Hepatocyte (in vitro differentiated cells): ENCODE measurements at places on chromosomes 16 and 17. TPM values are rescaled to one million over a fixed set of nuclear protein-coding genes. Genes with fewer than 3 reads are reported as not detected.

Gene ZNF597
- 3.5 and 4.0 TPM in 2 replicates for total RNA-seq

GRCh38 chr16:58487566-58488351 lies 12.2 kb upstream of the NDRG4 start:
- H3K4me3 ChIP-seq: no peak overlapping the region
- H3K27me3 ChIP-seq: no peaks in the 10 kb centered on the region
- peak; percentile 94 for DNase-seq
- no peak overlapping the region for H3K27ac ChIP-seq
- no peaks in the 10 kb centered on the region for H3K4me1 ChIP-seq

Gene BRICD5
- 3.3 and 9.9 TPM in 2 replicates for total RNA-seq

DNA sequence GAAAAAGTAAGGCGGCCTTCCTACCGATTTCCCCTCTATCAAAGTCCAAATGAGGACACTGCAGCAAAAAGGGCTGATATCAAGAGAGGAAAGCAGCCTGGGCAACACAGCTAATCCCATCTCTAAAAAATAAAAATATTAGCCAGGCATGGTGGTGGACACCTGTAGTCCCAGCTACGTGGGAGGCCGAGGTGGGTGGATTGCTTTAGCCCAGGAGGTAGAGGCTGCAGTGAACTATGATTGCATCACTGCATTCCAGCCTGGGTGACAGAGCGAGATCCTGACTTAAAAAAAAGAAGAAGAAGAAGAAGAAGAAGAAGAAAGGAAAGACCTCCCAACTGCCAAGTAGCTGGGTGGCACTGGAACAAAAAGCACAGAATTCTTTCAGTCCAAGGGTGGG lies 14.4 kb downstream of the CACNB1 start:
- no peaks in the 10 kb centered on the region for H3K36me3 ChIP-seq
- no peaks in the 10 kb centered on the region for H3K27me3 ChIP-seq

Gene TBC1D3L
- 10.7 and 12.8 TPM in 2 replicates for total RNA-seq

Gene SHISA6
- 0.56 and 0.80 TPM in 2 replicates for total RNA-seq

Gene TMEM219
- 106 and 119 TPM in 2 replicates for total RNA-seq

GRCh38 chr17:6596941-6597340 lies 40.6 kb upstream of the PITPNM3 start:
- H3K4me3 ChIP-seq: no peak overlapping the region
- H3K27me3 ChIP-seq: no peaks in the 10 kb centered on the region
- DNase-seq: no peak
- peaks cover 7% of the 10 kb centered on the region for H3K4me1 ChIP-seq

DNA sequence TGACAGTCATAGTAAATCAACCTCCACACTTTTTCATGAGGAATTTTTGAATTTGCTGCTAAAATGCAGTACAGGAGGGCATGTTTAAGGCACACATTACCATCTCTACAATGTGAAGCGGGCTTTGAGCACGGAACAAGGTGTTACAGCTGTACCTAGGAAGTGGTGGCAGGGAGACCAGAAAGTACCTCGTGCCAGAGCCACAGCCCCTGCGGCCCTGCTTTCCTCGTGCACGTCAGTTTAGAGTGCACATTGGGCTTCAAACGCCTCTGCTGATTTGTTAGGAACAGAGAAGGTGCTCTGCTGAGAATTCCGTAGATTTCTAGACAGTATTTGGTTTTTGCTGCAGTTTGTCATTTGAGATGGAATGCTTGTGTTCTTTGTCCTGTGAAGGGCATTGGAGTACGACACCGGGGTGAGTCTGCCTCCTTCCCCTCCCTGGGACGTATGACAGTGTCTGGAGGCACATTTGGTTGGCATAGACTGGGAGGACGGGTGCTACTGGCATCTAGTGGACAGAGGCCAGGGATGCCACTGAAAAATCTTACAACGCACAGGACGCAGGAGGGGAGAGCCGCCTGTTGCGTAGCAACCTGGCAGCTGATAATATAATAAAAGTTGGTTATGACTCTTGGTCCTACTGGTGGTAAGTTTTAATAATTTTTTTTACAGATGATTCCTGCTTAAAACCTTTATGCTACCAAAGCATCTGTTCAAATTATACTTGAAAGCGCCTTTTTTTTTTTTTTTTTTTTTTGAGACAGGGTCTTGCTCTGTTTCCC lies 9.1 kb downstream of the FOXK2 start:
- H3K36me3 ChIP-seq: no peaks in the 10 kb centered on the region
- peak overlapping the region; percentile 6 for H3K27ac ChIP-seq
- peak; percentile 42 for DNase-seq

GRCh38 chr16:84975066-84975465 lies 36.3 kb downstream of the ZDHHC7 start:
- no peak for DNase-seq
- no peak overlapping the region for H3K27ac ChIP-seq
- no peaks in the 10 kb centered on the region for H3K27me3 ChIP-seq

DNA sequence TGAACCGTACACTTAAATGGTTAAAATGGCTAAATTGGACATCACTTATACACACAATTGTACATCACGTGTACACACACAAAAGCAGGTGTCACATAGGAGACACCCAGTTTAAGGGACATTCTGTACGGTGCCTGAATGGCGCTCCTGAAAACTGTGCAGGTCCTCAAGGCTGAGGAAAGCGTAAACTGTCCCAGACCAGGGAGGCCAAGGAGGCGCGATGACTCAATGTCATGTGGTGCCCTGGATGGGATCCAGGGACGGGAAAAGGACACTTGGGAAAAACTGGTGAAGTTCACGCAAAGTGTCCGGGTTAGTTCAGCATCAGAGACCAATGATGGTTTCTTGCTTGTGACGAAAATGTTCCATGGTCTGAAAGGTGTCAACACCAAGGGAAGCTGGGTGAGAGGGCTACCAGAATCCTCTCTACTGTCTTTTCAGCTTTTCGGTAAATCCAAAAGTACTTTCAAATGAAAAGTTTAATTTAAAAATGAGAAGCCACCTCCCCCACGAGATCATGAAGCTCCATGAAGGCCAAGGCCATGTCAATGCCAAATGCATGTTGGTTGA lies 112.2 kb downstream of the CMIP start:
- no peak overlapping the region for H3K4me3 ChIP-seq
- H3K36me3 ChIP-seq: no peaks in the 10 kb centered on the region
- no peak overlapping the region for H3K27ac ChIP-seq

GRCh38 chr17:42038221-42038973 lies 12.0 kb downstream of the C17orf113 start:
- no peaks in the 10 kb centered on the region for H3K36me3 ChIP-seq
- no peaks in the 10 kb centered on the region for H3K4me1 ChIP-seq
- H3K27ac ChIP-seq: no peak overlapping the region
- no peak overlapping the region for H3K4me3 ChIP-seq
- no peak for DNase-seq
- no peaks in the 10 kb centered on the region for H3K27me3 ChIP-seq

Gene P2RX1
- total RNA-seq: 0.20 and 0.50 TPM in 2 replicates

DNA sequence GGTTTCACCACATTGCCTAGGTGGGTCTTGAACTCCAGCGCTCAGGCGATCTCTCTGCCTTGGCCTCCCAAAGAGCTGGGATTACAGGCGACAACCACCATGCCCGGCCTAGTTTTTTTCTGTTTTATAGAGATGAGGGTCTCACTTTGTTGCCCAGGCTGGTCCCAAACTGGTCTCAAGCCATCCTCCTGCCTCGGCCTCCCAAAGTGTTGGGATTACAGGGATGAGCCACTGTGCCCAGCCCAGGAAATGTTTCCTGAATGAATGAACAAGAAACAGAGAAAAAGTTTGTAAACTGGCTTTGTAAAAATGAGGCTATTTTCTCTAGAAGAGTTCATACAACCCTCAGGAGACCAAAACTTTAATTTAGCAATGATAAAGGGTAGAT lies 68.0 kb downstream of the WWP2 start:
- DNase-seq: no peak
- H3K4me1 ChIP-seq: peaks cover 39% of the 10 kb centered on the region
- H3K4me3 ChIP-seq: no peak overlapping the region
- no peaks in the 10 kb centered on the region for H3K27me3 ChIP-seq
- peak overlapping the region; percentile 97 for H3K27ac ChIP-seq

Gene SLFN12
- 5.1 and 7.8 TPM in 2 replicates for total RNA-seq

GRCh38 chr17:77254951-77255825 lies 114.4 kb downstream of the SEC14L1 start:
- peak overlapping the region; percentile 71 for H3K27ac ChIP-seq
- H3K36me3 ChIP-seq: no peaks in the 10 kb centered on the region
- peaks cover 23% of the 10 kb centered on the region for H3K4me1 ChIP-seq
- DNase-seq: peak; percentile 74
- H3K4me3 ChIP-seq: no peak overlapping the region

- H3K27me3 ChIP-seq: no peaks in the 10 kb centered on the region
- no peak for DNase-seq
- H3K27ac ChIP-seq: no peak overlapping the region
These were observed 21.5 kb downstream of the MBTD1 start for GRCh38 chr17:51238255-51238887.

Gene METTL23
- total RNA-seq: 36.6 and 36.8 TPM in 2 replicates

DNA sequence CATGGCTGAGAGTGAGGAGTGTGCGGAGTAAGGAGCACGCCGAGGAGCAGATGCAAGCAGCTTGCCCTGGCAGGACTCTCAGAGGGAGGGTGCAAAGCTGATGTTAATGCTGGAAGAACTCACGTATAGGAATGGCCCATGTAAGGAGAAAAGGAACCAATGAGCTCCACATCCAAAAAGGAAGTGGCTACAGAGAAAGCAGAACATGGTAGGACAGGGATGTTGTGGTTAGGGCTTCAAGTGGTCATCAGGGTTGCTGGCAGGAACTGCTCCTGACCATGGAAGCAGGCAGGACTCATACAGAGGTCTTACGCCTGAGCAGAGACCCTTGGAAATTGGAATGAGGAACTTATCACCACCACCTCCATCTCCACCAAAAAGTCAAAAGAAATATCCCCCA lies 5.2 kb downstream of the MYO1D start:
- H3K36me3 ChIP-seq: no peaks in the 10 kb centered on the region
- no peaks in the 10 kb centered on the region for H3K27me3 ChIP-seq
- H3K4me3 ChIP-seq: no peak overlapping the region
- no peak for DNase-seq
- no peak overlapping the region for H3K27ac ChIP-seq

Gene MRM3
- total RNA-seq: 14.6 and 17.0 TPM in 2 replicates

Gene KIF2B
- not detected in 2 replicates for total RNA-seq

- peaks cover 36% of the 10 kb centered on the region for H3K4me1 ChIP-seq
- no peak overlapping the region for H3K27ac ChIP-seq
- DNase-seq: no peak
- no peaks in the 10 kb centered on the region for H3K27me3 ChIP-seq
- H3K36me3 ChIP-seq: no peaks in the 10 kb centered on the region
- no peak overlapping the region for H3K4me3 ChIP-seq
These were observed 219.3 kb downstream of the ZNF423 start for GRCh38 chr16:49636608-49637007.

DNA sequence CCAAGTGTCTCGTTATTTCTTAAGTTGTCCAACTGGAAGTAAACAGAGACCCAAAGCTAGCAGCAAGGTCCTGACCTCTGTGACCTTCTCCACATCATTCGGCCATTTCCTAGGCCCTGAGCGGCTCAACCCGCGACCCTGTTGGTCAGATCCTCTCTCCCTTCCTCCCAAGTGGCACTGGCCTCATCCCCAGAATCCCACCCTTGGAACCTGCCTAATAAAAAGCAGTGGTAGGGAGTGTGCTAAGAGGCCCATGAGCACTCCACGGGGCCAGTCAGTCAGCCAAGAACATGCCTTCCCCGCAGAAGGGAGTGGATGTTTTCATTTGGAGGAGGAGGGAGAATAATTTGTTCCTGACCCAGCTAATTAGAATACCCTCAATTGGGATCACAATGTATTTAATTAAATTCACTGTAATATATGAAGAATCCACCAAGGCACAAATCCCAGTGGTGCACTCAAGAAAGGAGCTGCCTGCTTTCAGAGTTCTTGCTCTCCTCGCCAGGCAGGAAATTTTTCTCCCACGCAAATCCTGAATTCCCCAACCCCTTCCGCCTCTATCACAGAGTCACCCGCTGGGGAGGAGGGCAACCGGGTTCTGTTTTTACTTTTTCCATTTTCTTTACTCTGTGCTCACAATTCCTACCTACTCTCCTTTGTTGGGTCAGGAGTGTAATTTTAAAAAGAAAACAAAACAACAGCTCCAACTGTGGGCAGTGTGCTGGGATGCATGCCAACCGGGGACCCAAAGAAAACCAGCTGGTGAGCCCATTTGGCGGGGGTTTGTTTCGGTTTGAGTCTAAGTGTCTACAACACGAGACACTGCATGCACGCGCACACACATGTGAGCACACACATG lies 153.4 kb downstream of the ZFHX3 start:
- no peak overlapping the region for H3K4me3 ChIP-seq
- DNase-seq: no peak
- no peaks in the 10 kb centered on the region for H3K36me3 ChIP-seq
- no peak overlapping the region for H3K27ac ChIP-seq

DNA sequence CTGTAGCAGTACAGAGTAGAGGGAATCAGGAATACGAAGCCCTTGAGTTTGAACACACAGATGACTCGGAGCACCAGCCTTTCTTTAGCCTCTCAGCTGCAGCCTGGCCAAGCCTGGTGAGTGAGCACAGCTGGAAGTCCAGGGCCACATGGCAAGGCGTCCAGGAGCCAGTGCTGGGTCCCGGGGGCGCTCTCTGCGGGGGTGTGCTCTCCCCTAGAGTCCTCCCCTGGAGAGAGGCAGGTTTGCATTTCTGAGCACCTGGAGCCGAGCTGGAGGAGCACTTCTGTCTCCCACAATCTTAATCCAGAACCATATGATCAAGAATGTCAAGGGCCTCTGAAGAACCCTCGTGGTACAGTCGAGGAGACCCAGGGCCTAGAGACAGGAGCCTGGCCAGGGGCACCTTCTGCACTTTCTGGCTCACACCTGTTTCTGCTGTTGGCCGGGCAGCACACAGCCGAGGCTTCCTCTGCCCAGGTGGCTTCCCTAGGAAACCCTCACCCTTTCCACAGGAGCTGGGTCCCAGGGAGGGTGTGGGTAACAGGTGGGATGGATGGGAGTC lies 78.3 kb downstream of the PLD6 start:
- DNase-seq: no peak
- no peak overlapping the region for H3K27ac ChIP-seq
- H3K4me3 ChIP-seq: no peak overlapping the region

DNA sequence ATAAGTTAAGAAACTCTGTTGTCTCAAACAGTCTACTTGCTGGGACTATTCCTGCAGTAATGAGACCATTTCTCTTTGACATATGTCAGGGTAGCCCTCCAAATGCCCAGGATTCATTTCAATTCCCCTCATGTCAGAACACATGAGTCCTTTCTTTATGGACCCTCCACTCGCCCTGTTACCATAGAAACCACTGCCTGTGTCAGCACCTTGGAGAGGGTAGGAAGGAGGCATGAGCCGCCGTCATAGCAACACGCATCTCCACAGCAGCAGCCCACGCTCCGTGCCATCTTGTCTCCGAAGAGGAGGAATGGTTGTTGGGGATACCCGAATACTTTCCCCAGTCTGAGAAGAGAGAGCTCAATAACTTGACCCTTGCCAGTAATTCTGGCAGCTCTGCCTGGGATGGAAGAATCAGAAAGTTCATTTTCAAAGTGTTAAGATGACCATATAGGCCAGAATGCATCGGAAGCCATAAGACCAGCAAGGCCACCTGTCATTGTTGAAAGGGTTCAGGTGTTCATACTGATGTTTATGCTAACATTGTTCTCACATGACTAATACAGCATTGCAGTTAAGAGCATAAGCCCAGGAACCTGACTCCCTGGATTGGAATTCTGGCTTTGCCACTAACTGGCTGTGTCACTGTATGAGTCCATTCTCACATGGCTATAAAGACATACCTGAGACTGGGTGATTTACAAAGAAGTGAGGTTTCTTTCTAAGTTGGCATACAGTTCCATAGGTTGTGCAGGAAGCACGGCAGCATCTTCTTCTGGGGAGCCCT lies 141.3 kb downstream of the ABCC12 start:
- DNase-seq: peak; percentile 9
- H3K36me3 ChIP-seq: no peaks in the 10 kb centered on the region
- no peaks in the 10 kb centered on the region for H3K4me1 ChIP-seq
- no peaks in the 10 kb centered on the region for H3K27me3 ChIP-seq
- no peak overlapping the region for H3K27ac ChIP-seq
- H3K4me3 ChIP-seq: no peak overlapping the region

Gene SMIM22
- total RNA-seq: not detected in 2 replicates

Gene PNMT
- total RNA-seq: 51.9 and 64.5 TPM in 2 replicates
